ENCODE measurements at places on chromosomes 3 and 15. TPM values are rescaled to one million over a fixed set of nuclear protein-coding genes. Genes with fewer than 3 reads are reported as not detected.

DNA sequence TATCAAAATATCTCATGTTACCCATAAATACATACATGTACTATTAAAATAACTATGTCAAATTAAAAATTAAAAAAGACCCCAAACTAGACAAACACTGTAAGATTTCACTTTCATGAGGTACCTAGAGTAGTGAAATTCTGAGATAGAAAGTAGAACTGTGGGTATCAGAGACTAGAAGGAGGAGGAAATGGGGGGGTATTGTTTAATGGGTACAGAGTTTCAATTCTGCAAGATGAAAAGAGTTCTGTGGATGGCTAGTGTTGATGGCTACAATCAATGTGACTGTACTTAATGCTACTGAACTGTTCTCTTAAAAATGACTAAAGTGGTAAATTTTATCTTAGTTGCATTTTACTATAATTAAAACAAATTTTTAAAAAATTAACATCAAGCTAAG, 36.6 kb downstream of the RFX7 start:
- H3K4me1 ChIP-seq = peaks cover 46% of the 10 kb centered on the region
- peak overlapping the region; percentile 92 for H3K27ac ChIP-seq
- H3K36me3 ChIP-seq = peaks cover 15% of the 10 kb centered on the region
- ATAC-seq = peak; percentile 37
- H3K27me3 ChIP-seq = no peaks in the 10 kb centered on the region
- peak overlapping the region; percentile 50 for H3K4me3 ChIP-seq

- peak overlapping the region; percentile 68 for H3K4me3 ChIP-seq
- H3K4me1 ChIP-seq = peaks cover 24% of the 10 kb centered on the region
- peak overlapping the region; percentile 81 for H3K27ac ChIP-seq
- no peaks in the 10 kb centered on the region for H3K36me3 ChIP-seq
- no peaks in the 10 kb centered on the region for H3K27me3 ChIP-seq
These were observed 15.3 kb upstream of the TNFSF10 start for GRCh38 chr3:172538368-172539151.

DNA sequence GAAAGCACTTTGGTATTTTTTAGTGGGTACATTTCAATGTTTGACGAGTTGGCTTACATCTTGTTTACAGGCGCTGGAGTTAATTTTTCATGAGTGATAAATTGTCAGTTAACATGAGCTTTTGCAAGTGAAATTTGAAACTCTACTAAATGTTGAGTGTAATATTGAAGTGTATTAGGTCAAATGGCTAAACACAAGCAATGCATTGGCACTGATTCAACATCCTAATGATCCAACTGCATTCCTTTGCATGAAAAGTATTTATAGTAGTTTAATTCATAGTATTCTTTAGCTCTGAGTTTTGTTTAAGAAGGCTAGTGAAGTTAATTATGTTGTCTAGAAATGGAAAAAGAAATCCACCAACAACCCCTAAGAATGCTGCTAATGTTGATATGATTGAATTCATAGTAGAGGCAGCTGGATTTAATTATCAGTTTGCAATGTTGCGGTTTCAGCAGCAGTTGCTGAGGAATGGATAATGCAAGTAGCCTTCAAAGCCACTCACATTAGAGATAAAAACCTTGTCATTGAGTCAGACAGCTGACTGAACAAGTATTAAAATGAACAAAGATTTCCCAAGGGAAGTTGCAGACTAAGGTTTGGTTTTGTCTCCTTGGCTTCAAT, 245.6 kb upstream of the GOLIM4 start:
- H3K4me1 ChIP-seq = no peaks in the 10 kb centered on the region
- H3K27me3 ChIP-seq = no peaks in the 10 kb centered on the region
- no peaks in the 10 kb centered on the region for H3K36me3 ChIP-seq
- H3K27ac ChIP-seq = no peak overlapping the region

DNA sequence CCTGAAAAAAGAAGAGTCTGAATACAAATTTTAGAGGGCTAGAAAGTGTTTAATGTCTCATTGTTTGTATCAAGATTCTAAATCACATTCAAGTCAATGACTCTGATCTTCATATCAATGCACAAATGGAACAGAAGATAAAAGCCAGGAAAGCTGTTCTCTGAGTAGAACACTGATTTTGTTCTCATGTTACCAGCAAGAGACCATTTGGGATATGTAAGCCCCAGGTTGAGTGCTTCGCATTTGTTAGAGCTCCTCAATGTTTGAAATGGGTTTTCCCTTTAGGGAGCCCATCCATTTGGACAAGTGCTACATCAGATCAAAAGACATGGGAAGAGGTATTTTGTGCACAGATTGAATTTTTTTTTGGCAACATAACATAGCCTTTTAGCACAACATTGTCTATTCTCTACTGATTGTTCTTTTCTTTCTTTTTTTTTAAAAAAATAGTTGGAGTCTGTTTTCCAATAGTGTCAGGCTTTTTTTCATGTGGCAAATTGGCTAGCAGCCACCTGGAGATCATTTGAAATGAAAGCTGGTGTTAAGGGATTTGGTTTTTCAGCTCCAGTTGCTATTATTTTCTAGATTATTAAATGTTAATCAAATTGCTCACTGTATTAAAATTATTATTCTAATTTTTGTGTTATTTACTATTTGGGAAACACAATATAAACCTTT, 74.5 kb upstream of the ZPLD1 start:
- H3K27me3 ChIP-seq = no peaks in the 10 kb centered on the region
- H3K36me3 ChIP-seq = no peaks in the 10 kb centered on the region
- H3K4me3 ChIP-seq = no peak overlapping the region
- no peaks in the 10 kb centered on the region for H3K4me1 ChIP-seq
- H3K27ac ChIP-seq = no peak overlapping the region

DNA sequence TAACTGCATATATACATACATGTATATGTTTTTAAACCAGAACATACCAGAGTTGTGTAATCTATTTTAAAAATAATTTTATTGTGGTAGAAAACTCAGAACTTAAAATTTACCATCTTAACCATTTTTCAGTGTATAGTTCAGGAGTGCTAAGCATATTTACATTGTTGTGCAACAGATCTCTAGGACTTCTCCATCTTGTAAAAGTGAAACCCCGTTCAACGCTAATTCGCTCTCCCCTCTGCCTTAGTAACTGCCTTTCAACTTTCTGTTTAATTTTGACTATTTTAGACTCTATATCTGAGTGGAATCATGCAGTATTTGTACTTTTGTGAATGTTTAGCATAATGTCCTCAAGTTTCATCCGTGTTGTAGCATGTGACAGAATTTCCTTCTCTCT, 51.8 kb upstream of the SSR3 start:
- peak overlapping the region; percentile 68 for H3K4me3 ChIP-seq
- H3K27me3 ChIP-seq = peaks cover 6% of the 10 kb centered on the region
- H3K4me1 ChIP-seq = peaks cover 11% of the 10 kb centered on the region

DNA sequence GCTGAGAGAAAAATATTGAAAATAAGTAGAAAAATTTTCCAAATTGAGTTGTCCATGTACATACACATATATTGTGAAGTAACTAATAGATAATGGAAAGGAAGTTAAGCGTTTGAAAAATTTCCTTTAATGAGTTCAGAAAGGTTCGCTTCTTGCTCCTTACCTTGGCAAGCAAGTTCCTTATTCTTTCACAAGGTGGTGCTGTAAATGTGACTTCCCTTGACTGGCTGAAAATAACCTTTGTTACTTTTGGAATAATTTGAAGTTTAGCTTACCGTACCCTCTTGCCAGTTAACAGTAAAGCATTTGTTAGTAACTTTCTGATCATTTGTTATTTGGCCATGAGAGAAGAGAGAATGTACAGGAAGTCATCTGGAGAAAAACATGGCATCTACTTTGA, 41.6 kb downstream of the PYDC2 start:
- no peak overlapping the region for H3K4me3 ChIP-seq
- no peak for ATAC-seq
- H3K27ac ChIP-seq = no peak overlapping the region
- no peaks in the 10 kb centered on the region for H3K4me1 ChIP-seq

GRCh38 chr3:136939489-136939888, 18.3 kb upstream of the IL20RB start:
- peak overlapping the region; percentile 47 for H3K4me3 ChIP-seq
- H3K27me3 ChIP-seq = no peaks in the 10 kb centered on the region
- H3K27ac ChIP-seq = peak overlapping the region; percentile 68
- ATAC-seq = no peak

GRCh38 chr15:67836955-67837354, 2.9 kb downstream of the RNU6-1 start:
- no peak overlapping the region for H3K4me3 ChIP-seq
- peaks cover 11% of the 10 kb centered on the region for H3K36me3 ChIP-seq
- ATAC-seq = no peak
- no peak overlapping the region for H3K27ac ChIP-seq
- H3K27me3 ChIP-seq = peaks cover 27% of the 10 kb centered on the region

Gene MESP2
- total RNA-seq = 0.15 TPM

Gene HIGD1A
- total RNA-seq = 46.4 TPM

Gene CDC25A
- 42.7 TPM for total RNA-seq

- no peak overlapping the region for H3K4me3 ChIP-seq
- ATAC-seq = no peak
- H3K27me3 ChIP-seq = peaks cover 15% of the 10 kb centered on the region
- H3K4me1 ChIP-seq = peaks cover 4% of the 10 kb centered on the region
These were observed 70.4 kb upstream of the GATA2 start for GRCh38 chr3:128563439-128563838.

GRCh38 chr3:141900343-141900742, 23.9 kb downstream of the ATP1B3 start:
- ATAC-seq = peak; percentile 82
- peak overlapping the region; percentile 12 for H3K4me3 ChIP-seq

Gene LYSMD2
- total RNA-seq = 10.9 TPM

DNA sequence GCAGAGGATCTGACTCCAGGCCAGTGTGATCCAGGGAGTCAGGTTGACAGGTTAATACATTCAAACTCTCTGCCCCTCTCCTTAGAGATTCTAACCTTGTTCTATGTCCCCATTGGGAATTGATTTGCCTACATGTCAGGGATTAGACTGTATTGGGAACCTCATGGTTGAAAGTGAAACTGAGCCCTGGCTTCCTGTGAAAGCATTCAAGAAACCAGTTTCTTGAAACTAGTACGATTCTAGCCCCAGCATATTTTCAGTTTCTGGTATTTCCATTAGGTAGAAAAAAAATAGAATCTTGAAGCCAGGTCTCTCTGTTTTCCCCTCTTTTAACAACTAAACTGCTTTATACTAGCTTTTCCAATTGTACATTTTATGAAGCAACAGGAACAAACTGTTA, 140.4 kb upstream of the ABI3BP start:
- peaks cover 3% of the 10 kb centered on the region for H3K27me3 ChIP-seq
- H3K4me1 ChIP-seq = peaks cover 8% of the 10 kb centered on the region
- no peak overlapping the region for H3K27ac ChIP-seq
- peak overlapping the region; percentile 38 for H3K4me3 ChIP-seq
- H3K36me3 ChIP-seq = no peaks in the 10 kb centered on the region

GRCh38 chr3:43512754-43513404, 108.9 kb downstream of the ANO10 start:
- no peak overlapping the region for H3K27ac ChIP-seq
- no peak for ATAC-seq
- no peaks in the 10 kb centered on the region for H3K36me3 ChIP-seq

- ATAC-seq = no peak
- no peaks in the 10 kb centered on the region for H3K4me1 ChIP-seq
- H3K27ac ChIP-seq = no peak overlapping the region
- no peaks in the 10 kb centered on the region for H3K36me3 ChIP-seq
- H3K4me3 ChIP-seq = no peak overlapping the region
These were observed 20.6 kb upstream of the UBE2E1 start for GRCh38 chr3:23785097-23785645.

Gene ARID3B
- 40.3 TPM for total RNA-seq

Gene TCF12
- total RNA-seq = 48.3 TPM

- no peaks in the 10 kb centered on the region for H3K27me3 ChIP-seq
- H3K36me3 ChIP-seq = peaks cover 92% of the 10 kb centered on the region
- peaks cover 16% of the 10 kb centered on the region for H3K4me1 ChIP-seq
- peak overlapping the region; percentile 31 for H3K4me3 ChIP-seq
- peak overlapping the region; percentile 65 for H3K27ac ChIP-seq
These were observed 52.5 kb downstream of the PHC3 start for GRCh38 chr3:170128977-170129431.

- peak overlapping the region; percentile 95 for H3K27ac ChIP-seq
- H3K4me3 ChIP-seq = peak overlapping the region; percentile 99
- peaks cover 37% of the 10 kb centered on the region for H3K4me1 ChIP-seq
- no peaks in the 10 kb centered on the region for H3K27me3 ChIP-seq
- peak; percentile 25 for ATAC-seq
- H3K36me3 ChIP-seq = peaks cover 74% of the 10 kb centered on the region
These were observed 3.8 kb downstream of the NRROS start for GRCh38 chr3:196643201-196643749.

DNA sequence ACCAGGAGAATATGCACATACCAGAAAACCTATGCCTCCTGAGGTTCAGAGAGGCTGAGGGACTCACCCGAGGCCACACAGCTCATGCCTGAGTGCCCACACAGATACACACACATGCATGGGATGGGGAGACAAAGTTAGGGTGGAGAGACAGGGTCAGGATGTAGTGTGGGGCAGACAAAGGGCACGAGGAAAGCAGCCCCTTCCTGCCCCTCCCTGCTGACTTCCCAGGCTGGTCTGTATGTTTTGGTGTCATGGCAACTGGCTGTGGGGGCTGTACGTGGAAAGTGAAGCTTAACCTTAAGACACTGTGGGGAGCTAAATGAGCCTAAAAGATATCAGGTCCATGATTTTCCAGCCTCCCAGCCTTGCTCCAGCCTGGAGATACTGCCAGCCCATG, 57.8 kb downstream of the EPHB3 start:
- H3K4me3 ChIP-seq = peak overlapping the region; percentile 10
- peaks cover 8% of the 10 kb centered on the region for H3K27me3 ChIP-seq

DNA sequence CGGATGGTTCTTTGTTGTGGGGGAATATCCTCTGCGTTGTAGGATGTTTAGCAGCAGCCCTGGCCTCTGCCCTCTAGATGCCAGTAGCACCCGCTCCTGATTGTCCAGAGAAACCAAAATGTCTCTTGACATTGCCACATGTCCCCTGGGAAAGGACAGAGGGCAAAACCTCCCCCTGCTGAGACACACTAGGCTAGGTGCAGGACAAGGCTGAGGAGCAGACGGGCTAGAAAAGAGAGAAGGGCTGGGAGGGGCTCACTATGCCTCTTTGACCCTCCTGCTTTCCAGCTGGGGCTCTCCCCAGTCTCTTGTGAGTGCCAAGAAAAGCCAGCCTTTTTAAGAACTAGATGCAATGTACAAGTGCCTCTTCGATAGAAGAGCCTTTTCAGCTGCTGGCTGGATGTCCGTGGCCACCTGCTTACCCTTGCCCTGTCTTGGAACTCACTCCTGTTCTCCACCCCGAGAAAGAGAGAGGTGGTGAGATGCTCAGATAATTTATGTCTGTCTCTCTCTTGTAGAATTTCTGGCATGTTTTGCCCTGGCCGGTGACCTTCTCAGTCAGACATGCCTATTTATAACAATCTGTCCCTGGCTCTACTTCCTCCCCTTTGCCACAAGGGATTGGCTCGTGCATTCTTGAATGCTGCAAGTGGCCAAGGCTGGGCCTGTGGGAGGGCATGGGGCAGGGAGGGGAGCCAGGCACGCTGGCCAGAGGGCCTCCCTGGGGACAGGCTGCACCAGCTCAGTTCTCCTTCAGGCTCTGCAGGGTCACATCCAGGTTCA, 142.6 kb downstream of the RPLP1 start:
- no peaks in the 10 kb centered on the region for H3K36me3 ChIP-seq
- no peak overlapping the region for H3K4me3 ChIP-seq
- H3K27me3 ChIP-seq = peaks cover 10% of the 10 kb centered on the region
- H3K4me1 ChIP-seq = no peaks in the 10 kb centered on the region
- ATAC-seq = no peak

- ATAC-seq = no peak
- no peak overlapping the region for H3K4me3 ChIP-seq
- H3K27me3 ChIP-seq = no peaks in the 10 kb centered on the region
- H3K36me3 ChIP-seq = no peaks in the 10 kb centered on the region
- H3K27ac ChIP-seq = no peak overlapping the region
- no peaks in the 10 kb centered on the region for H3K4me1 ChIP-seq
These were observed 10.1 kb upstream of the SERPINI2 start for GRCh38 chr3:167483708-167484475.

Gene TSEN2
- 8.9 TPM for total RNA-seq

Measured in activated T-helper 17 cell treated with anti-CD3 and anti-CD28 coated beads, Interleukin-2, amount 50 U/mL, for 72 hours (primary cell).